Left lung (tissue), 14 donors: ENCODE measurements at places on chromosomes 4 and X. TPM values are rescaled to one million over a fixed set of nuclear protein-coding genes. Genes with fewer than 3 reads are reported as not detected.

The TEX13C gene
- not detected for total RNA-seq

The PAK3 gene
- total RNA-seq: 3.1 TPM

The SLC10A6 gene
- 0.94 TPM for total RNA-seq

The TCEAL2 gene
- 3.3 TPM for total RNA-seq

The MAGEA4 gene
- not detected for total RNA-seq

GRCh38 chrX:10769195-10769594, 148.8 kb upstream of the MID1 start:
- no peak for DNase-seq
- no peaks in the 10 kb centered on the region for H3K4me1 ChIP-seq
- no peaks in the 10 kb centered on the region for H3K36me3 ChIP-seq

DNA sequence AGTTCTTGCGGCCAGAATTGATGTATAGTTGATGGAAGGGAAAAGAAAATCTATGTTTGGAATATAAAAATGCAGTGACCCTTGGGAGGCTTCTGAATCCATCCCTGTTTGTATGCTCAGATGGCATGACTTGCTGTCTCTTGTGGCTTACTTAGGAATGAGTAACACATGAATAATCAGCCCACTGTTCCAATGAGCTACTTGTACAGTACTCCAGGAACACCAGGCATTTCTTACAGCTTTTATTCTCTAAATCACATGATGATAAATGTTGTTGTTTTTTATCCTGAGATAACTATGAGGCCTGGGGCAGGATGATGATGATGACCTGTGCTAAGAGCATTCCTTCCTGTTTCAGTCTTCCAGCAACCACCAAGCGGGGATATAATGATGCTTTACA, 18.9 kb downstream of the TMPRSS11E start:
- H3K4me1 ChIP-seq: no peaks in the 10 kb centered on the region
- H3K4me3 ChIP-seq: no peak overlapping the region
- no peaks in the 10 kb centered on the region for H3K36me3 ChIP-seq
- no peak for DNase-seq
- no peak overlapping the region for H3K27ac ChIP-seq
- H3K27me3 ChIP-seq: no peaks in the 10 kb centered on the region

DNA sequence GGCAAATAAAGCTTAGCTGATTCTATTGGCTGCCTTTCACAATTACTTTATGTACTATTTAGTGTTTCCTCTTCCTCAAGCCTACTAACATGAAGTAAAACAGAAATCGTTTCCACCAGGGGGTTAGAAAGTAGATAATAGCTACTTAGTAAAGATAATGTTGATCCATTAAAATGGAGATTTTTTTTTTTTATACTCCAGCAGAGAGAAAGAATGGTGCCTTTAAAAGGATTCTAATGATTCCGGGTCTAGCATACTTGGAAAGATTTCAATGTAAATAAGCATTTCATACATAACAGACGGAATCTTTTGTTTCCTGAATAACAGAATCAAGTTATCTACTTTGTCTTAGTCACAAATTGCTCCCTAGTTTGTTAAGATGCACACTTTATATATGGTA, 37.1 kb downstream of the GK start:
- no peaks in the 10 kb centered on the region for H3K27me3 ChIP-seq
- H3K36me3 ChIP-seq: peaks cover 37% of the 10 kb centered on the region
- DNase-seq: no peak
- H3K4me1 ChIP-seq: no peaks in the 10 kb centered on the region
- H3K27ac ChIP-seq: no peak overlapping the region
- H3K4me3 ChIP-seq: no peak overlapping the region

DNA sequence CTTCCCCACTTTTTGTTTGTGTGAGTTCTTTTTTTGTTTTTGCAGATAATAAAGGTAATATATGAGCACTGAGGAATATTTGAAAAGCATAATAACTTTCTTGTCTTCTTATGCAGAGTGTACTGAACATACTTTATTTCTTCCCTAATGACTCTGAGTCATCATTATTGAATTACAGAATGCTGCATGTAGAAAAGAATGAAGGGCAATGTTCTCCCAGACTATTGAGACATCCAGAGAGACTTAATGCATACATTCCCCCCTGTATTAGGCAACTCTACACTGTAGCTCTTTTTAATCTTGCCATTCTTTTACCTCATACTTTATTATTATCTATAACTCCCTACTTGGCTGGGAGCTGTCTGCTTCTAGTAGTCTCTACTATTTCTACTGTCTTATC, 240.5 kb upstream of the ANKRD50 start:
- no peaks in the 10 kb centered on the region for H3K36me3 ChIP-seq
- no peaks in the 10 kb centered on the region for H3K4me1 ChIP-seq
- DNase-seq: no peak
- no peak overlapping the region for H3K4me3 ChIP-seq
- no peaks in the 10 kb centered on the region for H3K27me3 ChIP-seq

DNA sequence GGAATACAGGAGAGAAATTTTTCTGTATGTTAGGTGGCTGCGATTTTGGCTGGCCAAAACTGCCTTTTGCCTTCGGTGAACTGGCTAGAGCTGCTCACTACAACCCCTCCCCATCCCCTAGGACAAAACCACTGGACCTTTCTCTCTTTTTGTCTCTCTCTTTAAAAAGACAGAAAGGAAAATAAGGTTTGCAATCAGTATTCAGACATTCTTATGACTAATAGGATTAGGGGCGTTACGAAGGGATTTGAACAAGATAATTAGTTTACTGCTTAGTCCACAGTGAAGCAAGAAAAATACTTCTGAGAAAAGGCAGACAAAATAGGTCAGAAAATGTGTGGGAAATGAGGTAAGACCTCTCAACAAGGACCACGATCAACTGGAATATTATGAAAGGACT, 180.4 kb downstream of the SLIT2 start:
- no peak overlapping the region for H3K4me3 ChIP-seq
- no peak for DNase-seq
- H3K36me3 ChIP-seq: no peaks in the 10 kb centered on the region
- H3K27ac ChIP-seq: peak overlapping the region; percentile 55
- H3K27me3 ChIP-seq: no peaks in the 10 kb centered on the region
- no peaks in the 10 kb centered on the region for H3K4me1 ChIP-seq

GRCh38 chr4:121280425-121280824, 100.4 kb downstream of the QRFPR start:
- H3K4me3 ChIP-seq: no peak overlapping the region
- no peaks in the 10 kb centered on the region for H3K27me3 ChIP-seq
- no peaks in the 10 kb centered on the region for H3K36me3 ChIP-seq
- no peak overlapping the region for H3K27ac ChIP-seq
- no peaks in the 10 kb centered on the region for H3K4me1 ChIP-seq

- no peak for DNase-seq
- peak overlapping the region; percentile 84 for H3K27ac ChIP-seq
- H3K36me3 ChIP-seq: no peaks in the 10 kb centered on the region
- H3K4me1 ChIP-seq: no peaks in the 10 kb centered on the region
- H3K4me3 ChIP-seq: peak overlapping the region; percentile 29
- H3K27me3 ChIP-seq: peaks cover 44% of the 10 kb centered on the region
Measured at GRCh38 chr4:25654031-25654970, 1.4 kb upstream of the SLC34A2 start.

DNA sequence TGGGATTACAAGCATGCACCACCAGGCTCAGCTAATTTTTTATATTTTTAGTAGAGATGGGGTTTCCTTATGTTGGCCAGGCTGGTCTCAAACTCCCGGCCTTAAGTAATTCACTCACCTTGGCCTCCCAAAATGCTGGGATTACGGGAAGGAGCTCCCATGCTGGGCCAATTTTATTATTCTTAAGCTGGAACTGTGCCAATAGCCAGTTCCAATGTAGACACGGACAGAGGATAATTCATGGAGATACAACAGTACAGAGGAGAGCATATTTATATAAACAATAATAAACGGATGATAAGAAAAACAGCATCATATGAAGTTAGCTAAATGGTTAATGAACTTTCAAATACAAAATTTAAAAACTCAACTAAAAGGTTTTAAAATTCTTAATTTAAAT, 87.8 kb downstream of the PPA2 start:
- no peaks in the 10 kb centered on the region for H3K27me3 ChIP-seq
- no peak for DNase-seq
- H3K4me3 ChIP-seq: no peak overlapping the region
- no peak overlapping the region for H3K27ac ChIP-seq

- DNase-seq: no peak
- no peaks in the 10 kb centered on the region for H3K27me3 ChIP-seq
- H3K36me3 ChIP-seq: no peaks in the 10 kb centered on the region
- no peak overlapping the region for H3K27ac ChIP-seq
- no peaks in the 10 kb centered on the region for H3K4me1 ChIP-seq
Measured at GRCh38 chrX:67612231-67612630, 68.4 kb downstream of the AR start.

DNA sequence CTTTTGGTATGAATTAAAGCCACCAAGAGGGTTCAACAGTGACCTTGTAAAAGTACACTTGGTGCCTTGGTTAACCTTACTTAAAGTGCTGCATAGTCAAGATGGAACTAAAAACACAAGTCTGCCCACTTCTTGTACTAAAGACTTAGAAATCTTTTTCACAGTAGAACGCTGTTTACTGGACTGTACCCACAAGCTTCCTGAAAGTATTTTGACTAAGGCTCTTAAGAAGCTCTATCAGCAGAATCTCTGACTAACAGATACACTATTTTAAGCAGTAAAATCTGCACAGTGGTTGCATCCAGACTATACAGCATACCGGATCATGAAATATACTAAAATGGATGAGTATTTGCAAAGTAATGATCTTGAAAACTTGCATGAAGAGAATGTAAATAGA, 7.2 kb downstream of the RAB28 start:
- H3K27me3 ChIP-seq: no peaks in the 10 kb centered on the region
- H3K36me3 ChIP-seq: no peaks in the 10 kb centered on the region
- no peak overlapping the region for H3K27ac ChIP-seq
- peaks cover 8% of the 10 kb centered on the region for H3K4me1 ChIP-seq

DNA sequence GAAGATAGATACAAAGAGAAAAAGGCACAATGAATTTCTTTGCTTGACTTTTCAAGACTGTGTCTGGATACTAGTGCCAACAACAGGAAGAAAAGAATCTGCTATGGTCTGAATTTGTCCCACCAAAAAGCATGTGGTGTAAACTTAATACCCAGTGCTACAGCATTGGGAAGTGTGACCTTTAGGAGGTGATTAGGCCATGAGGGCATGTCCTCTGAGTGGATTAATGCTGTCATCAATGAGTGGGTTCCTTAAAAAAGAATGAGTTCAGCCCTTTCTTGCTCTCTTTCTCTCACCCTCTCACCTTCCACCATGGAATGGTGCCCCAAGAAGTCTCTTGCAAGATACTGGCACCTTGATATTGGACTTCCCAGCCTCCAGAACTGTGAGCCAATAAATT, 155.7 kb upstream of the GPRIN3 start:
- no peak overlapping the region for H3K4me3 ChIP-seq
- H3K27ac ChIP-seq: no peak overlapping the region
- no peaks in the 10 kb centered on the region for H3K4me1 ChIP-seq
- no peaks in the 10 kb centered on the region for H3K36me3 ChIP-seq
- no peaks in the 10 kb centered on the region for H3K27me3 ChIP-seq

- peaks cover 44% of the 10 kb centered on the region for H3K4me1 ChIP-seq
- no peaks in the 10 kb centered on the region for H3K27me3 ChIP-seq
- no peaks in the 10 kb centered on the region for H3K36me3 ChIP-seq
- no peak for DNase-seq
- peak overlapping the region; percentile 67 for H3K27ac ChIP-seq
- peak overlapping the region; percentile 57 for H3K4me3 ChIP-seq
Measured at GRCh38 chrX:153925387-153925738, 701 bp downstream of the ARHGAP4 start.

DNA sequence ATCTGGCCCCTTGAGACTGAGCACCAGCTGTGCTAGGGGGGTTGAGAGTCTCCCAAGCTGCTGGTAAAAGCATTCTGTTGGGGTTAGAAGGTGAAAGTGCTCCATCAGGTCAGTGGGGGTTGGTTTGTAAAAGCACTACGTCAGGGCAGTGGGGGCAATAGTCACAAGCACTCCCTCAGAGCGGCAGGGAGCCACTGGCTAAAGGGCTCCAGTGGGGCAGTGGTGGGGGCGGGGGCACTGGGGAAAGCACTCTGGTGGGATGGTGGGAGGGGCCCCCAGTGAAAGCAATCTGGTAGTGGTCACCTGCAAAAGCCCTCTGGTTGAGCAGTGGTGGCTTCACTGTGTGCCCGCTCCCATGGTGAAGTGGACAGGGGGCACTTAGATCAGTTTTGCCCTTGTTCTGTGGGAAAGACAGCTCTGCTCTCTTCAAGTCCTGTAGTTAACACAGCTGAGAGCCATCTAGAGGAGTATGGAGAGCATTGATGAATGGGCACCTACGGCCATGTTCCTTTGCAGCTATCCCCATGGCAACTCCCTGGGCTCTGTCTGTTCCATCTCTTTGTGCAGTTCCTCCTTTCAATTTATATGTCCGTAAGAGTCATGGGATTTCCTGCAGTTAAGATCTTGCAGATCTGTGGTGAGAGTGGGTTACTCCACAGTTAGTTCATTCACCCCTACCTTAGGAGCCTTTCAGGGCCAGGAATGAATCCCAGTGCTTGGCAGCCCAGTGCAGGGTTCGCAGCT, 106.4 kb downstream of the SH3BGRL start:
- no peaks in the 10 kb centered on the region for H3K27me3 ChIP-seq
- H3K27ac ChIP-seq: no peak overlapping the region
- no peak for DNase-seq
- H3K4me3 ChIP-seq: no peak overlapping the region
- H3K4me1 ChIP-seq: no peaks in the 10 kb centered on the region
- H3K36me3 ChIP-seq: no peaks in the 10 kb centered on the region

DNA sequence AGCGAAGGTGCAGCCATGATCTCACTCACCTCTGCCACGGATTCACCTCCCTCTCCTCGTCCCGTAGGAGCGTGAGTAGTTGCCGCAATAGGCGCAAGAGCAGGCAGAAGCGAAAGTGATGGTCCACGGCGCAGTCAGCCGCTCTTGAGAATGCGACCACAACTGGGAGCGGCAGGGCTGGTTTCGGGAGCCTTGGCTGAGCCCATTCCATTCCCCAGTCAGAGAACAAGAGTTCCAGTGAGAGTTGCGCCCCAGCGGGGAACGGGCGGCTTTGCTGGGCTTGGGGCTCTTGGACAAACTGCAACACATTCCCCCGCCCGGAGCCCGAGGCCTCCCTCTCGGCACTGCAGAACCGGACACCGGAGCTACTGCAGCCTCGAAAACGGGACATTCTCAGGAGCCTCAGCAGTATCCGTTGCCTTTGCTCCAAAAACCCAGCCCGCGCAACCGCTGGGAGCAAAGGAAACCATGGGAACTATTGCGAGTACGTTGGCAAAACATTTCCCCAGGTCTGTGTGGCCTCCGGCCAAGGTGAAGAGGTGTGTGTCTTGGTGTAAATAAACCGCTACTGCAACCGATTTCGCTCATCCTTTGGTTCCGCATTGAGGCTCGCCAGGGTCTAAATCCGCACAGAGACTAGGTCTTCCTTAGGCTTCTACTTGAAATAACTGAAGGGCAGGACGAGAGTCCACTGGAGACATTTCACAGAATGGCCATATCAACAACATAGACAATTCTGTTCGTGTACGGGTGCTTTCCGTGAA, 5.7 kb upstream of the ZBTB33 start:
- H3K4me3 ChIP-seq: peak overlapping the region; percentile 56
- peak; percentile 55 for DNase-seq
- H3K36me3 ChIP-seq: no peaks in the 10 kb centered on the region
- H3K27me3 ChIP-seq: no peaks in the 10 kb centered on the region
